Sigmoid colon (tissue), 7 donors: ENCODE measurements at places on chromosomes 11 and 22. TPM values are rescaled to one million over a fixed set of nuclear protein-coding genes. Genes with fewer than 3 reads are reported as not detected.

DNA sequence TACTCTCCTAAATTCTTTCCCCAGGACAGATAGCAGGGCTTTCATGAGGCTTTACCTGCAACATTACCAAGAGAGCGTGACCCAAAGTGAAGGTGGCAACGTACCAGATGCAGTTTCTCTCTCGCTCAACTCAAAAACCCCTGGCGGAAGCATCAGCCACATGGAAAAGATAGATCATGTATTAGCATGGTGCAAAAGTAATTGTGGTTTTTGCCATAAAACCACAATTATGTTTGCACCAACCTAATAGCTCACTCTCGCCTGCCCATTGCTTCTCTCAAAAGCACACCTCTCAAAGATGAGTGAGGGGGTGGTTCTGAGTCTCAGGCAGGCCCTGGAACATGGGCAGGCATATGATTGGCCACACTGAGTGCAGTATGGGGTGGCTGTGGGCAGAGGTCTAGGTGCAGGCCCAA is 7.0 kb downstream of the MS4A6A start:
- DNase-seq: no peak

DNA sequence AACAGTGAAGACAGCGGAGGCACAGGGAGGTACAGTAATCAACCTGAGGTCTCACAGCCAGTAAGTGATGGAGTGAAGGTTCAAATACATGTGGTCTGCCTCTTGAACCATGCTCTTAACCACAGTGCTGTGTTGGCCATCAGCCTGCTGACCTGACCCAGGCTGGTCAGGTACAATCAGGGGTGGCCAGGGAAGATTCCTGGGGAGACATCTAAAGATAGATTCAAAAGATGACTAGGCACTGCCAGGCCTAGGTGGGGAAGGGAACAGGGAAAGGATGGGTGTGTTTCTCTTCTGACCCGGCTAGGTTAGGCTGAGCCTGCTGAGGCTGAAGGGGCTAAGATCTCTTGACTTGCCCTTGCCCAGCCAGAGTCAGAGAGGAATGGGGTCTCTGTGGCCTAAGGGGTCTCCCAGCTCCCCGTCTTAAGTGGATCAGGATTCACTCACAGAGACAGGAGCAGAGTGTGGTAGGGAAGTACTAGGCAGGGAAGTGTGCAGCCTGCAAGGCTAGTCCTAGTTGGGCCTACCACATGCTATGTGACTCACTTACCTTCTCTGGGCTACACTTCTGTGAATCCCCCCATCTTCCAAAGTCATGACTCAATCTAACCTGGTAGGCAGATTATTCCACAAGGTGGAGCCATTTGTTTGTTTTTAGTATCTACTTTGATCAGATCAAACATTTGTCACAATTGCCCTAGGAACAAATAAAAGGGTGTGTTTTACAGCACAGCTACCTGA is 10.4 kb upstream of the SREBF2 start:
- no peak for DNase-seq

- no peak for DNase-seq
Observed at GRCh38 chr11:106670069-106670468, 348.2 kb downstream of the GUCY1A2 start.

DNA sequence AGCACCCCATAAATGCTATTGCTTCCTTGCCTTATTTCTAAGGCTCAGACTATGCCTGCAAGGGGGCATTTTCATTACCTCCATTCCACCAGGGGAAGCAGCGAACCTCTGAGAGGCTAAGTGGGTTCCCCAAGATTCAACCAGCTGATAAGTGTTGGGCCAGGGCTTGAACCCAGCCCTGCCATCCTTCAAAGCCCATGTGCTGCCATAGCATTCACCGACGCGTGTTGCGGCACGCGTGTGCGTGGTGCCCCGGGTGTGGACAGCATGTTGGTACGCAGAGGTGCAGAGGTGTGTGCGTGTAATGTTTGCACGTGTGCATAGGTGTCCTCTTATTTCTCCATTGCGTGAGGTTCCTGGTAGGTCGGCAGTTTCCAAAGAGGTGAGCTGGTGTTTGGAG is 66.0 kb upstream of the PPARA start:
- DNase-seq: no peak

GRCh38 chr11:46315033-46315738 is 32.1 kb upstream of the DGKZ start:
- peak; percentile 78 for DNase-seq

DNA sequence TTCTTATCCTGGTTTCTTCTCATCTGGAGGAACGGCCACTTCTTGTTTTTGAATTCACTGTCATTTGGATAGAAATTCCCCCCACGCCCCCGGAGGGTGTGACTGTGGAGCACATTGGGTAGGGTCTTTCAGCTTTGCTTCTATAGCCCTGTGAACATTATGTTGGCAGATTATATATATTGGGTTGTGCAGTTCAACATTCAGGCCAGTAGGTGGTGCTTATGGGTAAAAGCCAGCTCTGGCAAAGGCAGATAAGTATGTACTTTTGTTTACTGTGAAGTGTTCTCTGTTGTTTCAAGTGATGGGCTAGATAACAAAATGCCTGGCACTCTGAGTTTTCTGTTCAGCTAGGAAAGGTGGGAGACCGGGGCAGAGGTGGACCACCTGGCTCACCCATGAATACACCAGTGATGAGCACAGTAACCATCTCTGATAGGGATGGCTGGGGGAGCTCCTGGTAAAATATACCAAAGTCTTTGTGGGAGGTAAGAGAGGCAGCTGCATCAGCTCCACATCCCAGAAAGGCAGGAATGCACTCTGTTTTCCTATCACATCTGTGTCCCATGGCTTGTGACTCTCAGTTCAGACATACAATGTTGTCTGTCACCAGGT is 1348.2 kb upstream of the RAG2 start:
- no peak for DNase-seq

DNA sequence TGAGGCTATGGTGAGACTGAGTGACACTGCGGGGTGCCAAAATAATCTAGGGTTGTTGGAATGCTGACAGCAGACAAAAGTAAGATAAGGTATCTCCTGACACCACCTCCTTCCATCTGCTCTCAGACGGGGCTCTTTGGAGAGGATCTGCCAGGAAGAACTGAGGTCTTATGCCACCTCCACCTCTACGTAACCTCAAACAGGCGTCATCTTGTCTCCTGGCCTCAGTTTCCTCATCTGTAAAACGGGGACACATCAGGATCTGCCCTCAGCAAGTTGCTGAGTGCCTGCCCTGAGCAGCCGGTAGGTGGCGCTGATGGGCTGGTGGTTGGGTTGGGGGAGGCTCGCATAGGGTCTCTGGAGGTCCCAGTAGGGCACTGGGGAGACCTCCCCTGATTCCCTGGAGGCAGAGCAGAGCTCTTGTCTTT is 1.7 kb upstream of the MYEOV start:
- no peak for DNase-seq

DNA sequence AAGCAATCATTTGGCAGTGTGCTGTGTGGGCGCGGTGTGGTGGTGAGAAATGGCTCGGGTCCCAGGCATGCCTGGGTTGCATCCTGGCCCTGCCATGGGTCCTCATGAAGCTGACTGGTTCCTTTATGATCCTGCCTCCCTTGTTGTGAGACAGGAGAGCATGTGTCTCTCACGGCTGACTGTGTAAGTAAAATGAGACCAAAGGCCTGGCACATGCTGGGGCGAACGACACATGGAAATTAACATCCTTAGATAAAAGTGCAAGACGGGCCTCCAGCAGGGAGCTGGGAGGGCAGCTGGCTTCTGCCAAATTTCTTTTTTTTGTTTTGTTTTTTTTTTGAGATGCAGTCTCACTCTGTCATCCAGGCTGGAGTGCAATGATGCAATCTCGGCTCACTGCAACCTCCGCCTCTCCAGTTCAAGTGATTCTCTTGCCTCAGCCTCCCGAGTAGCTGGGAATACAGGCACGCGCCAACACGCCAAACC is 9.4 kb upstream of the FBLN1 start:
- DNase-seq: peak; percentile 83

DNA sequence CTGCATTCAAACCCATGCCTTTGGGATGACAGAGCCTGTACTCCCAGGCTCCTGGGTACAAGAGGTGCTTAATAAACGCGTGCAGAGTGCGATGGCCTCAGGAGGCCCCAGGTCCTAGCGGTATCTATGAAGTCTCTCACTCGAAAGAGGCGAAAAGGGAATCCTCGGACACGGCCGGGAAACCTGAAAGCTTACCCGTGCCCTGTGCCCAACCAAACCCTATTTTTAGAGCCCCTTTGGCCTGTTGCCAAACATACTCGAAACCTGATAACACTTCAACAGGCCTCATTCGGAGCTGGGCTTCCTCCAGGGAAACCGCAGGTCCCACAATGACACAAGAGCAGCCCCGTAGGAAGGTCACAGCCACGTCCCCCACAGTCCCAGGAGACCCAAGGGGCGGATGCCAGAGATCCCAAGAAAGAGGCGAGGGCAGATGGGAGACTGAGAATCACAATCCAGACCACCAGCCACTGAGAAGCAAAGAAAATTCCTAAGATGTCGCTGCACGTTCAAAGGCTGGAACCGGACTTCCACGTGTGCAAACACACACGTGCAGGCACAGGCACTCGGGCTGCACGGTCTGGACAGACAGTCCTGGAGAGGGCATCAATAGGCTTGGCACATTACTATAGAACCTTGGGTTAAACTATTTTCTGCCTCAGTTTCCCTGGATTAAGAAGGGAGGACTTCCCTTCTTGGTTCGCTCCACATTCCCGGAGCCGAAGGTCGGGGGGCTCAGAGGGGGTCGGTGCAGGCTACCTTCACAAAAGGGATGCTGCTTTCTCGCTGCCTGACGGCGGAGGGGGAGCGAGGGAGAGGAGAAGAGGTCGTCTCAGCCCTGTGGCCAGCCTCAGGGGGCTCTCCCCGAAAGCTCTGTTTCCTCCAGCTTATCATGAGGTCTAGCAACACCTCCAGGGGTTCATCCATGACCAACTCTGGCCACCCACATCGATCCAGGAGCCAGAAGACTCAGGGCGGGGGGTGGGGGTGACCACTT is 8.2 kb downstream of the PDGFB start:
- no peak for DNase-seq

DNA sequence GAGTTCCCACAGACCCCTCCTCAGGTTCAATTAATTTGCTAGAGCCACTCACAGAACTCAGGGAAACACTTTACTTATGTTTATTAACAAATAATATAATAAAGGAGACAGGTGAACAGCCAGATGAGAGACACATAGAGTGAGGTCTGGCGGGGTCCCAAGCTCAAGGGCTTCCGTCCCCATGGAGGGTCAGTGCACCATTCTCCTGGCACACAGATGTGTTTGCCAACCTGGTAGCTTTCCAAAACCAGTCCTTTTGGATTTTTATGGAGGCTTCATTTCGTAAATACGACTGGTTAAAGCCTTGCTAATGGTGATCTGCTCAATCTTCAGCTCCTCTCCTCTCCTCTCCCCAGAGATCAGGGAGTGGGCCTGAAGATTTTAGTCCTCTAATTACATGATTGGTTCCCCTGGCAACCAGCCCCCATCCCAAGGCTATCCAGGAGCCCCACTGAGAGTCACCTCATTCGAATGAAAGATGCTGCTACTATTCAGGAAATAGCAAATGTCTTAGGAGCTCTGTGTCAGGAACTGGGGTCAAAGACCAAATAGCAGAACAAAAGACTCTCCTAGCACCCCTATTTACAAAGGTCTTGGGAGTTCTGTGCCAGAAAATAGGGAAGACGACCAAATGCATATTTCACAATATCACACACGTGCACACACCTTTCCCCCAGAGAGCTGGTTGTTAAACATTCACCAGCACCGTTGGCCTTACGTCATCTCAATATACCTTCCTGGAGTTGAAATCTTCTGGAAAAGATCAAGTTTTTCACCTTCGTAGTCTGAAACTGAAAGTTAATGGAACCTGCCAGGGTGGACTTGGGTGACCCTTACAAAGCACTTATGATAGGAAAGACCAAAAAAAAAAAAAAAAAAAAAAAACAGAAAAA is 23.8 kb upstream of the CAPRIN1 start:
- DNase-seq: no peak

GRCh38 chr11:119843877-119844276 is 114.9 kb upstream of the NECTIN1 start:
- DNase-seq: no peak

DNA sequence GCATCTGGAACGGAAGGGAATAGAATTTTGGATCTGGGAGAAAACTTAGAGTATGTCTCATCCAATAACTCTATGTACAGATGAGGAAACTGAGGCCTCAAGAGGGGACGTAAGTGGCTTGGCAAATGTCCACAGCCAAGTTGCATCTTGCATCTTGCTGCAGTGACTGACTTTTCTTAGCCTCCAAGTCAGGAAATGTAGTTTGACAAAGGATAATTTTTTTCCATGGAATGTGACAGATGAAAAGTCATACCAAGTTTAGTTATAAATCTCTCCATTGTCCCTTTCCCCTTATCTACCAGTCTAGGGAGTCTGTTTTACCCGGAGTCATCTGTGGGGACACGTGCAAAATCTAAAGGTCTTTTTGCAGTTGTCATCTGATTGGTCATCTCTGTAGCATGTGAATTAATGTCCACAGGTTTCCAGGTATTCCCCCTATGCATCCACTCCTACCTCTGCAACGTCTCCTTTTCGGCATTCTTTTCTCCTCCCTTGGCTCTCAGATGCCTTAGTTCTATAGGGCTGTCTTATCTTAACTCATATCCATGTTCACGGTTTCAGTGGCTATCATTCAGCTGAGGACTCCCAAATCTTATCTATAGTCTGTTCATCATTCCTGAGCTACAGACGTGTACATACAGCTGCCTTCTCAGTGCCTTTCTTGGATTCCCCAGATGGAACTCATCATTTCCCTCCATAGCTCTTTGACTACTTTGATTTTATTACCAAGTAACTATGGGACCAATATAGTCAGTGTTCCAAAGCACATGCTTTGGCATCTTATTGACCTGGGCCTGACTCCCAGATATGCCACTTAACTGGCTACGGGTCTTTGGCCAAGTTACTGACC is 139.5 kb upstream of the TIMP3 start:
- no peak for DNase-seq

DNA sequence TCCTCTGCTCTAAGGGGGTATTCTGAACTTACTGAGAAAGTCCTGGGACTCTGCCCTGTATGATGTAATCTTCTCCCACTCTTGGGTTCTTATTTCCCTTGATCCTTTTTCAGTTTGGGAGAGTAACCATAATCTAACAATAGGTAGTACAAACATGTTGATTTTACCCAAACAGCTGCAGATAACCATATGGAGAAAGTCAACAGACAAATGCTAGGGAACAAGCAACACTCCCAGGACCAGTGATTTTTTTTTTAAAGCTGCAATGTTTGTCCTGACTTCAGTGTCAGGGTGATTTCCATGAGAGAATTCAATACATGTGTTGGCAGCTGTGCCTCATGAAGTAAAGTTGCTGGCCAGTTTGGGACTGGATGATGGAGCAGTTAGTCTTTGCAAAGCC is 156.5 kb downstream of the FCHSD2 start:
- DNase-seq: no peak

GRCh38 chr11:30485756-30486155 is 100.4 kb downstream of the MPPED2 start:
- DNase-seq: no peak

GRCh38 chr22:19478045-19478900 is 720 bp downstream of the UFD1 start:
- no peak for DNase-seq

- DNase-seq: no peak
Observed at GRCh38 chr11:70666311-70666710, 268.0 kb downstream of the CTTN start.

The GUCY1A2 gene
- total RNA-seq: 2.8 TPM

The LGALS12 gene
- not detected for total RNA-seq

The C11orf42 gene
- total RNA-seq: not detected

The ROBO3 gene
- 9.1 TPM for total RNA-seq

The STIM1 gene
- 24.7 TPM for total RNA-seq

The SLC22A24 gene
- not detected for total RNA-seq

The SCGB1D4 gene
- total RNA-seq: not detected
